ENCODE measurements at places on chromosomes 7 and 10.

GRCh38 chr7:117069379-117069778, 116.1 kb downstream of the ST7 start:
- DNase-seq: peak; percentile 61

- no peak for DNase-seq
These were observed 1.2 kb downstream of the SCIN start for GRCh38 chr7:12571691-12572090.

GRCh38 chr7:44347546-44348114, 22.2 kb upstream of the CAMK2B start:
- no peak for DNase-seq

GRCh38 chr7:27151341-27151930, 947 bp downstream of the HOXA3 start:
- DNase-seq: no peak

GRCh38 chr10:102782673-102783551, 39.2 kb downstream of the WBP1L start:
- no peak for DNase-seq

- DNase-seq: no peak
These were observed 75.2 kb upstream of the TNS3 start for GRCh38 chr7:47657126-47657525.

GRCh38 chr10:110481919-110482318, 15.8 kb upstream of the DUSP5 start:
- no peak for DNase-seq

DNA sequence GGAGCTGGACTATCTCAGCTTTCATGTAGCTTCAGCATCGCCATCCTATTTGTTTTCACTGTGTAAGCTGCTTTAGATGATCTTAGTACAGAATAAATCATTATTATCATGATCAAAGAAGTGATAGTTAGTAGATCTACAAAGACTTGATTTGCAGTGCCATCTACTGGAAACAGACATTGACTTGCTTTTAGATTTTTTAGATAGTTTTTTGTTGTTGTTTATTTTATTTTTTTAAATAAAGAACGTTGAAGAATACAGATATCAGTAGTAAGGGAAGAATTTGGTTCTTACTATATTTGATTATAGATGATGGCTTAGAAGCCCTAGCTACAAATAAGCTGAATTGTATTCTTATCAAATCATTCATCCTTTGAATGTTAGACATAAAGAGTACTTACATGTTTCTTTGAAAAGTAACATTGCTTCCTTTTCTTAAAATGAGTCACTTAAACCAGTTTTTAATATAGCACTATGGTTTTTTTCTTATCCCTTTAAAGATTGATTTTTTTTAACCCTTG, 6.3 kb upstream of the SFMBT2 start:
- no peak for DNase-seq

- DNase-seq: no peak
These were observed 122.3 kb upstream of the CARD11 start for GRCh38 chr7:3165681-3166580.

- no peak for DNase-seq
These were observed 143.5 kb downstream of the ADCY1 start for GRCh38 chr7:45717537-45718235.

DNA sequence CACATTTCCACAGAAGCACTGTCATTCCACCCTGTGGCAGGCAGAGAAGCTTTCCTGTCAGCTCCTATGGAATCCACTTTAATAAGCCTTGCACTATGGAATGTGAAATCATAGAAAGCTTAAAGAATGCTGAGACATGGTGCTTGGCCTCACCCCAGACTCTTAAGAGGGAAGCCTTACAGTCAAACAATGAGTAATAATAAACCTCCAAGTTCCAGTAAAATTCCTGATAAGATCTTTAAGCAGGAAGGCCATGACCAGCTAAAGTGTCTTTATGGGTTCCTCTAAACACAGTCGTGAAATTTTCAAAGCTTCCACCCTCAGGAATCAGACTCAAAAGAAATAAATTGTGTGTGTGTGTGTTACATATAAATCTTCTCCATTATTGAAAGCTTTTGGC, 11.9 kb upstream of the TEX36 start:
- no peak for DNase-seq

All from NCI-H187 treated with DMSO at 0.1 percent for 48 hours (cell line).